ENCODE measurements at places on chromosomes 13 and 19. TPM values are rescaled to one million over a fixed set of nuclear protein-coding genes. Genes with fewer than 3 reads are reported as not detected.

DNA sequence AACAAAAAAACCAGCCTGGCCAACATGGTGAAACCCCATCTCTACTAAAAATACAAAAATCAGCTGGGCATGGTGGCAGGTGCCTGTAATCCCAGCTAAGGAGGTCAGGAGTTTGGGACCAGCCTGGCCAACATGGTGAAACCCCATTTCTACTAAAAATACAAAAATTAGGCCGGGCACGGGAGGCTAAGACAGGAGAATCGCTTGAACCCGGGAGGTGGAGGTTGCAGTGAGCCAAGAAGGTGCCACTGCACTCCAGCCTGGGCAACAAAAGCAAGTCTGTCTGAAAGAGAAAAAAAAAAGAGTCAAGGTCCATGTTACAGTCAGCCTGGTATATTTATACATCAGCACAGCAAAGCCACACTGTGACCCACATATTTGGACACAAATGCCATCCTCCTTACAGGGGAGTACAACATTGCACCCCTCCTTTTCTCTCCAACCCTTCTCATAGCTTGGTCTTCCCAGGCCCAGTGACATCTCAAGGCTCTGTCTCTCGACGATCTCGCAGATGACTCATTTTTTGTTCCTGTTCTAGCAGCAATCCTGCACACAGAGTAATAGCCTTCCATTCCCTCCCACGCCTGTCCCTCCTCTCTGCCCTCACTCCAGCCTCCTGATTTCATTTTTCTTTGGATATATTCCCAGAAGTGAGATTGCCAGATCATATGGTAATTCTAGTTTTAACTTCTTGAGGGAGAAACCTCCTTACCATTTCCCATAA, 21.0 kb upstream of the DPP9 start:
- DNase-seq: no peak

Gene PLVAP
- 0.44 TPM for total RNA-seq

Gene TMEM150B
- not detected for total RNA-seq

Gene LCP1
- 1.00 TPM for total RNA-seq

DNA sequence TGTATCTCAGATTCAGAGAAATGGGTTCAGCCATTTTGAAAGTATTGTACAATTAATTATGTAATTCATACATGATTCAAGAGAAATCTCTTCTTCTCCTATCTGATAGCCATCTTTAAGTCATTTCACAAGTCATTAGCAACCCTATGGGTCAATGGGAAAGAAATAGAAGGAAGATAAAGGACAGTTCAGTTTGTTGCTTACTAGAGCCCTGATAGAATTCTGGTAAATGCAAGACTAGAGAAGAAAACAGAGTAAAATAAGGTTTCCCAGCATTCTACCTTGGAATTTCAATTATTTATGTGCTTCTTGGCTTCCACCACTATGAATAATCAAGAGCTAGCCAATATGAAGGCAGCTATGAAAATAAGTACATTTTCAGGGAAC, 117.7 kb downstream of the LHFPL6 start:
- no peak for DNase-seq

GRCh38 chr19:16136185-16136999, 7.1 kb upstream of the HSH2D start:
- DNase-seq: no peak

DNA sequence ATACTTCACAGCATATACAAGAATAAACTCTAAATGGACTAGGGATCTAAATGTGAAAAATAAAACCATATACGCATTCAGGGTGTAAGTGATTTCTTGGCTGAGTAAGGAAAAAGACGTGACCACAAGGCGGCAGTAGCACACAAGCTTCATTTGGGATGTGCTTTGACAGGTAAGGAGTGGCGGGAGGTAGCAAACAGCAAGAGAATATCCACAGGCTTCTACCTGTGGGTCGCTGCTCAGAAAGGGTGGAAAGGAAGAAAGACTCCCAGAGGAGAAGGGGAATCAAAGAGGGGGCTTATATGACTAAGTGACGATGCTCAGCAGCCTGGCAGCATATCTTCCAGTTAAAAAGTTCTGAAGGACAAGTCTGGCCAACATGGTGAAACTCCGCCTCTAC, 2.5 kb upstream of the ZNF121 start:
- no peak for DNase-seq

- no peak for DNase-seq
Observed at GRCh38 chr19:10422046-10422461, 1.7 kb downstream of the PDE4A start.

GRCh38 chr19:48698046-48698445, 2.3 kb downstream of the FUT2 start:
- no peak for DNase-seq

Gene HMG20B
- 68.2 TPM for total RNA-seq

Gene TINCR
- 2.0 TPM for total RNA-seq

Gene WDR62
- 6.0 TPM for total RNA-seq

GRCh38 chr13:25253702-25254101, 33.6 kb downstream of the MTMR6 start:
- no peak for DNase-seq

Gene CDC42EP5
- 62.9 TPM for total RNA-seq

DNA sequence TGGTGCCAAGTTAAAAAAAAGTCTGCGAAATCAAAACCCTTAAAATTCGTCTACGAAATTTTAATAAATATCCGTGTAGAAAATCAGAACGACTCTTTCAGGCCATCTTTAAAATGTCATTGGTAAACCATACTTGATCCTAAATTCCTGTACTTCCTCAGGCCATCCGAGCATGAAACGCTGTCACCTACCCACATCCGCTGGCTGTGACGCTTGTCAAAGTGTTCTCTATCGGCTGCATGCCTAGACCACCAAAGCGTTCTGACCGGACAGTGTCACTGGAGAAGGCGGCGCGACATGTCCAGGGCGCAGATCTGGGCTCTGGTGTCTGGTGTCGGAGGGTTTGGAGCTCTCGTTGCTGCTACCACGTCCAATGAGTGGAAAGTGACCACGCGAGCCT, 119.0 kb upstream of the CLDN10 start:
- DNase-seq: no peak

Gene ZNF700
- total RNA-seq: 8.1 TPM

- no peak for DNase-seq
Observed at GRCh38 chr19:28876609-28877123, 336.3 kb downstream of the UQCRFS1 start.

GRCh38 chr19:15091918-15092753, 10.1 kb downstream of the OR1I1 start:
- DNase-seq: no peak

DNA sequence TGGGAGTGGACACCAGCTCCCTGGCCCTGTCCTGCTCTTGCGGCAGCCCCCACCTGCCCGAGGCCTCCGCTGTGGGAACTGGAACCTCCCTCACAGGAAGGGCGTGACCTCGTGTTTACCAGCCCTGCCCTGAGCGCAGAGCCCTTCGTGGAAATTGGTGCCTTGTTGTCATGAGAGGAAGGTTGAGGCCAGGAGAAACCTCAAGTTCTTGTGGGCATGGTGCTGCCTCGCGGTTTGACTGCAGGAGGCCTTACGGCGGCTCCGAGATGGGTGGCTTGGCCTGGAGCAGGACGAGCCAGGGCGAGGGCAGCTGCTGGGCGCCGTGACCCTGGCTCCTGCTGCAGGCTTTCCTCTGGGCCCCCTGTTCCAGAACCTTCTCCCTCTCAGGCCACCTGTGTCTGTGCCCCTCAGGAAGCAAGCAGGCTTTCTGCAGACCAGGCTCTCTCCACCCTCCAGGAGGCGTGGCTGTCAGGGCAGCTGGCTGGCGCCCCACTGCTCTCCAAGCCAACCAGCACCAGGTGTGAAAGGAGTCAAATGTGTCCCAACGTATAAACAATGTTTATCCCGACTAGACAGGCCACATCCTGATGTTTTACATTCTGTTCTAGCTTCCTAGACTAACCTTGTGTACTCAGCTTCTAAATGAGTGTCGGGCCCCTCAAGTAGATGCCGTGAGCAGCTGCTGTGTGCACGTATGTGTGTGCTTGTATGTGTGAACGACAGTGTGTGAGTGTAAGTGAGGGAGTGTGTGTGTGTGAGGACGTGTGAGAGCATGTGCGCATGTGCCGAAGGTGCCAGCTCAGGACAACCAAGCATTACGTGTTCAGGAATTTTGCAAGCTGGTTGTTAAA, 10.4 kb upstream of the RASA3 start:
- peak; percentile 74 for DNase-seq

- DNase-seq: no peak
Observed at GRCh38 chr19:57434386-57435061, 601 bp upstream of the ZNF749 start.

DNA sequence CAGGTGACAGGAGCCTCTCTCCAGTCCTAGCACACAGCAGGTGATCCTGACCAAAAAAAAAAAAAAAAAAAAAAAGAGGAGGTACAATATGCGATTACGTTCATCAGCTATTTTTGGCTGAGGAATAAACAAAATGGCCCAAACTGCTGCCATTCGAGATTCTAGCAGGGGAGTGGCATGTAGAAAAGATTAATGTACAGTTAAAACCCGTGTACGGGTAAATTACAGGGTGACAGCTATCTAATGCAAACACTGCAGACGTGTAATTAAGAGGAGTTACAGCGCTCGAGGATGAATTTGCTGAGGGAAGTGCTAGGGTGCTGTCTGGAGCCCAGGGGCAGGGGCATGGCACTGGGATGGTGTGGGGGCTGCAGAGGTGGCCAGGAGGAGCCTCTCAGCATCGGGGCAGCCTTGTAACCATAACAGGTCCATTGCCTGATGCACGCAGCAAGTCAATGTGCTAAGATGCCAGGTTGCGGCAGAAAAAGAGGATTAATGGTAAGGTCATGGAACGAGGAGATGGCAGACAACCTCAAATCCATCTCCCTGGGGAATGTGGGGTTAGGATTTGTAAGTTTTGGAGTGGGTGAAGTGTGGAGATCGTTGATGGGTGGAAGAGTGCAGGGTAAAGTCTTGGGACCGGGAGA, 17.4 kb downstream of the CHST8 start:
- DNase-seq: peak; percentile 25

DNA sequence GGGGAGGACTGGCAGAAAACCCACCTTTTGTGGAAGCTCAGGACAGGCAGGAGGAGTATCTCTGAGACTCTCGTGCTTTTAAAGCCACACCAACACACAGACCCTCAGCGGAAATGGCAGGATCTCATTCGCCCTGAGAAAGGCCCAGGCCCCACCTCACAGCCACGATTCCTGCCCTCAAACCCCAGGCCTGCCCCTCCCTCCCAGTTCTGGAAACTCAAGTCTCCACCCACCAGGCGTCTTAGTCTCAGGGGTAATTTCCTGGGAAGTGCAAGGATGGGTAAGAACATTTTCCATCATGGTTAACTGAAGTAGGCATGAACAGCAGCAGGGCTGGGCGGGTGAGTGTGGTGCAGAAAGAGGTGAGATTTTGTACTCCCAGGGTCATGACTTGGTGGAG, 8.0 kb upstream of the PDE4C start:
- DNase-seq: no peak

Gene ZNF792
- total RNA-seq: 4.1 TPM

- DNase-seq: no peak
Observed at GRCh38 chr19:42942187-42942789, 5.3 kb upstream of the PSG7 start.

Gene PRODH2
- not detected for total RNA-seq

Gene CELF5
- total RNA-seq: not detected

Gene KLK15
- total RNA-seq: not detected

- no peak for DNase-seq
Observed at GRCh38 chr13:38141792-38142191, 207.9 kb upstream of the UFM1 start.

Gene TBXA2R
- total RNA-seq: 5.8 TPM

DNA sequence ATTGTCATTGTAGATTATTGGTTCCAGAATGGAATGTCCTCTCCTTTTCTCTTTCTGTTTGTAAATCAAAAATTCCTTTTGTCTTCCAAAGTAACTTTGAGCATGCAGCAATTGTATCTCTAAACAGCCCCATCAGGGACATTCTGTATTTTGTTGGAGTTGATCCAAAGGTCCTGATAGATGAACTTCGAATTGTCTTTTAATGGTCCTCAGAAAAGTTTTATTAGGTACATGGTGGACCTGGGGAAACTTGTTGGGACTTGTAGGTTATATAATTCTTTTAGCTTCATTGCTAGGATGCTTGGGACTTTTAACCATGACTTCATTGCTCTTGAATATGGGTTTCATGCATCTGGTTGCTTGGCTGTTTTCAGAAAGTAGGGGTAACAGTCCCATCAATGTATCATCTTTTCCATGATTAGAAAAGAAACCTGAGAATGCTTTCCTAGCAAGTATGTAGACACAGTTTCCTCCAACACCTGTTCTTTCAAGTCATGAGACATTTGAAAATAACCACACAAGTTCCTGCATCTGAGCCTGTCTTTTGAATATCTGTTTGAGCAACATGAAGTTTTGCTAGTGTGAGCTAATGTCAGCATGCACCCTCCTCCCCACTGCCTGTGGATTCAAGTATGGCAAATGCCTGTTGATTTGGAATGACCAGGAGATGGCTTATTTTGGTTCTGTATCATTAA, 413.1 kb downstream of the KCNRG start:
- no peak for DNase-seq
